Choroid plexus epithelial cell (primary cell): ENCODE measurements at places on chromosomes 16 and 17.

DNA sequence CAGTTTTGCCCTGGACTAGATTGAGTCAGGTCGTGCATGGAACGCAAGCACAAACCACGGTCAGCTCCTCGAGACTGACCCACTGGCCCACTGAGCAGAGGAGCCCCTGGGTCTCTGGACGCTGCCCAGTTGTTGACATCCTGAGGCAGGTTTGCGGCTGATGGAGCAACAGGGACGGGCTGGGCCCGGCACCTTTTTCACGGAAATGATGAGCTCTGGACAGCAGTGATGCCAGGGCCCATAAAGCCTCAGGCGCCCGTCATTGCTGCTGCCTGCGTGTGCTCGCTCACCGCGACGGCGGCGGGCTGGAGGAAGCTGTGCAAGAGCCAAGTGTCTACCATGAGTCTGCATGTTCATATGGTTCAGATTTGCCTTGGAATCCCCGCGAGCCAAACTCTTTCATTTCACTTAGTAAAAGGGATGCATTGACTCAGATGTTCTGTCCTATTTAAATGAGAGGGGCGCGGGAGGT is 30.8 kb upstream of the CRISPLD2 start:
- no peak for DNase-seq

DNA sequence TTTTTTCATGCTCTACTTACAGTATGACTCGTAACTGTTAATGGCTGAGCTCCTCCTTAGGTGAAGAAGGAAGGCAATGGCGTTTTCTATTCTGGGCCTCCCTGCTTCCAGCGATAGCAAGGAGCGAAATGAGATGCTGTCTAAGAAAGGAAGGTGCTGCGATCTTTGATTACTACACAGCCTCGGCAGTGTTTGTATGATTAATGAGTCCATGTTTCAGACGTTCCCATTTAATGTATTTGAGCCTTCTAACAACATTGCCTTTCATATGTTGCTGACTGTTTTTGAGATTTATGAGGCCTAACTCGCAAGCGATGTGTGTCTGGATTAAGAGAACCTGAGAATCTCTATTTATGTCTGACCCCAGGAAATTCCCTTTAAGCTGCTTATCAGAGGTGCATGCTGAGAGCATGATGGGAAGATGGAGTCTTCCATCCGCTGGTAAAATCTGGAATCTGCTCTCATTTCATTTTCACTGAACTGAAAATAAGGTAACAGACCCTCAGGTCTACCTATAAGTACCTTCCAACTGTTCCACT is 403.4 kb downstream of the WWOX start:
- no peak for DNase-seq

GRCh38 chr16:66931665-66932064 is 2.5 kb downstream of the CIAO2B start:
- DNase-seq = no peak

DNA sequence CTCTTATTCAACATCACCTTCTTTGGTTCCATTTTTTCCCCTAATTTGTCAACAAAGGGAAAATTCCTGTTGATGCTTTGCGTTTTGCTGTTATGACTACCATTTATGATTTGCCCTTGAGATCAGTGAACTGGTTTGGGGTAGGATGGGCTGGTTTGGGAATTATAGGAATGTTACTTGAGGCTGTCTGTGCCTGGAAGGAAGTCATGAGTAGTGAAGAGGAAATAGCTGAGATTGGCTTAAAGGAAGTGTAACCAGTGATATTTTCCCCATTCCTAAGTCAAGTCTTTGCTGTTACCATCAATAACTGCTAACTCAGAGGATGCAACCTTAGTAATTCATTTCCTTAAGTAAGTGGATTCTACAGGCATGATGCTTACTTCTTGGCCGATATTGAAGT is 179.2 kb downstream of the MAP2K6 start:
- peak; percentile 44 for DNase-seq

DNA sequence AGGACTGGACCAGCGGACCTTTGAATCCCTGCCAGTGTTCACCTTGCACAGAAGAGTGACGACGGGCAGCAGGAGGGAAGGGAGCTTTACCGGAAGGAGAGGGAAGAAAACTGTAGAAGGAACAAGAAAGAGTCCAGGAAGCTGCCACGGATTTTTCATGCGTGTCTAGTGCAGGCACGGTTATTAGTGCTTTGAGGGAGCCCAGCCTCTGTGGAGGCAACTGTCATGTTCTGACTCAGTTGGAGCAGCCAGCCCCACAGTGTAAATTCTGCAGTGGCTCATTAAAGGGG is 6.5 kb upstream of the HOXB13 start:
- DNase-seq = no peak

DNA sequence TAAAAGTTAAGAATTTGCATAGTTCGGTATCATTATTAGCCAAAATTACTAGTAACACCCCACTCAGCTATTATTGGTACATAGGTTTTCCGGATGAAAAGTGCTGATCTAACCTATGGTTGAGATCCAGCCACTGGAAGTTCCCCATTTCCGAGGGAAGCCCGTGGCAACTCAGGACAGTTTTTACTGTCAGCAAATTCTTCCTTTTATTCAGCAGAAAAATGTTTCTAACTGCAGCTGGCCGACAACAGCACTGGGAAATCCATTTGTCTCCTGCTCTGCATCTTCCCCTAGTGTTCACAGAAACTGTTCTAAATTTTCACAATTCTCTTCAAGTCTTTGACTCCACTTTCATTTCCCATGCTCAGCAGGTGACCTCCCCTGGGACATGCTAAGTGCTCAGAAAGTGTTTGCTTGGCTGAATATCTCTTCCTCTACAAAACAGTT is 15.5 kb upstream of the MMD start:
- DNase-seq = peak; percentile 85

DNA sequence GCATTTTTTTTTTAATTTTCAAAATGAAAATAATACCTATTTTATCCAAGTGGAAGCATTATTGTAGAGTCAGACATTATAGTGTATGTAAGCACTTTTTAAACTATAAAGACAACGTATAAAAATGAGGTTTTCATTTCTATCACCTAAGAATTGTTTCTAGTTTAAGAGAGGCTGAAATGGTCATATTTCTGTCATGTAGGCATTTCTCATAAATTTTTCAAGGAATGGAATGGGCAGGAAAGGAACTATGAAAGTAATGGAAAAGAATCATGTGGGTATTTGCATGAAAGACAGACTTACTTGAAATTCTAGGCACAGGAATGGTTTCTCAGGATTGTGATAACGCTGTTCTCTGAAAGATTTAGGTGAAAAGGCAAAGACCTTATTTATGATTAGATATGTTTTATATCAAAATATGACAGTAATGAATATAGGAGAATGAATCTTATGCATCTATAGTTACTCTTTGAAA is 67.4 kb downstream of the PPM1E start:
- DNase-seq = no peak

- DNase-seq = peak; percentile 17
These were observed 756 bp downstream of the KLHL11 start for GRCh38 chr17:41864498-41864835.

DNA sequence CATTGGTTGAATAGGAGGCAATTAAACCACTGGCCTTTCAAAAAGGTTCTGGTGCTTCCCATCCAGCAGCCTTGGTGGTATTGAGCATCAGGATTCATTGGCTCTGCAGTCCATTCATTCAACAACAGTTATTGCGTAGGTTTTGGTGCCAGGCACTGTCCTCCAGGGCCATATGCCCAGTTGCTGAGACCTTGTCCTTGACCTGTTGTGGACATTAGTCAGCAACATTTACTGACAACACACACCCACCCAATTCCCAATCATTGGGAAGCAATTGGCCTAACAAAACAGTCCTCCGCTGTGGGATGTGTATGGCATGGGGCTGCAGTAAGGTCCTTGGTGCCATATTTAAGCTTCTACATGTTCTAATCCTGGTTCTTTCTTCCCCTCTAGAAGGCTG is 82.2 kb downstream of the AXIN2 start:
- DNase-seq = no peak
